ENCODE measurements at places on chromosomes 12 and 14.

- no peak for DNase-seq
Observed at GRCh38 chr14:29016050-29016900, 249.7 kb downstream of the FOXG1 start.

DNA sequence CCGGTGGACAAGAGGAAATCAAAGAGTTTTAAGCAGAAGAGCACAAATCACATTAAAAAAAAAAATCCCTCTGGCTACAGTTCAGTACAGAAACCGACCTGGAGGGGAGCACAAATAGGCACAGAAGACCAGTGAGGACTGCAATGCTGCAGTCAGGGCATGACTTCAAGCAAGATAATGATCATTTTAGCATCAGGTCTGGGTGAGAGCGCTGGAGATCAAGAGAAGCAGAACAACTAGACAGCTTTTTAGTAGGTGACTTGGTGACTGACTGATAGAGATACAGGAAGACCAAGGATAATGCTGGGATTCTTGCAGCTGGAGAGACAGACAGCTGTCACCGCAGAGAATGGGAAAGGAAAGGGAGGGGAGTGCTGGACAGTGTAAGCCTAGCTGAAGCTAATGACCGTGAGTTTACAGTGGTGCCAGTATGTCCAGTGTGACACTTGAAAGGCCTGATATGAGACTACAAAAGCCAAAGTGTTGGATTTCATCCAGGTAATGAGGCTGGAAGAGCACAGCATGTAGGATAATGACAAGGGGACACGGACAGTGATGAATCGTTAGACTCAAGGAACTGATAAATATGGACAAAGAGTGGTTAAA lies 5.6 kb downstream of the NFYB start:
- DNase-seq, result no peak

GRCh38 chr12:65728848-65729793 lies 95.2 kb upstream of the HMGA2 start:
- no peak for DNase-seq

- DNase-seq, result no peak
Observed at GRCh38 chr12:26177283-26177682, 18.1 kb upstream of the SSPN start.

- no peak for DNase-seq
Observed at GRCh38 chr14:53567236-53567780, 389.3 kb downstream of the BMP4 start.

- DNase-seq, result peak; percentile 7
Observed at GRCh38 chr12:51932218-51933076, 19.1 kb upstream of the ACVR1B start.

DNA sequence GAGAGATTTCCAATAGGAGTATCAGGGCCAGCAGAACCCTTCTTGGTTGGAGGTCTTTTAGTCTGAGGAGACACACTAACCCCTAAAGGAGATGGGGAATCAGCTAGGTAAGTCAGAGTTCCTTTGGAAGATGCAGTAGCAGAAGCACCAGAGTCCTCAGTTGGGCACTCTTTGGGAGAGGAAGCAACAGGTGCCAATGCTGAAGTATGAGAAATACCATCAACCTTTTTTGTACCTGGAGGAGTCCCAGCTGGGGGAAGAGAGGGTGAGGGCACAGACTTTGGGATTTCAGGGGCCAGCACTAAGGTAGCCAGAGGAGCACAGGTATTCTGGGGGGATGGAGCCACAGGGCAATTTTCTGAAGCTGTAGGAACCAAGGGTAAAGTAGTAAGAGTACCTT lies 6.0 kb downstream of the NACA start:
- DNase-seq, result no peak
